Stimulated activated CD4-positive, alpha-beta T cell treated with anti-CD3 and anti-CD28 coated beads, TNF-alpha, amount 100 ng/mL, for 4 hours (primary cell): ENCODE measurements at places on chromosomes 3 and 15.

DNA sequence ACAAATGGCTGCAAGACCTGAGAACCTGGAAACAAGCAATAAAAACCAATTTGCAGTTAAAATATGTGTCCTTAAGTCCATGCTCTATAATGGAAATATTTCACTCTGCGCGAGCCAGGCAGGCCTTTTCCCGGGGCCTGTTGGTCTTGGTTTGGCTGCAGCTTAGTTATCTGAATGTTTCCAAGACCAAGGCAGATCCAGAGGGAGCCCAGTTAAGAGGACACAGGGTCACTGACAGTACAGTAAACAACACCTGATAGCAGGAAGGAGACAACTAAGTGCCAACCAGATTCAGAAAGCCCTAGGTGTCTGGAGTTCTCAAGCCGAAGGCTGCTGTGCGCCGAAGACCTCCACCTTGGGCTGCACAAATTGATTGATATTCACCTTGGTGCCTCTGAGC, 32.8 kb downstream of the THSD4 start:
- no peak for DNase-seq

DNA sequence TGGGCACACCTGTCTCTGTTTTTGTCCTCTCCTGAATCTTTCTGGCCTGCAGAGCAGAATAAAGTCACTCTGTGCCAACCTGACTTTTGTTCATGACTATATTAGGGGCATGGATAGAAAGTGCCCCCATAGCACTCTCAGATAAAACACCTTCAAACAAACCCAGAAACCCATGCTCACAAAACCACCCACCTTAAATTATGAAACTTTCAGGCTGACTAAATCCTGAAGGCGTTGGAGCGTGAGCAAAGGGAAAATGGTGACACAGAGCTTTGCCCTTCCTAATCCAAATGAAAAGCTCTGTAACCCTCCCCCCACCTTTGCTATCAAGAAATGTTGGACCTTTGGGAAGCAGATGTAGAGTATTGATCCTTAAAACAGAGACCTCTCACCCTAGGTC, 138.9 kb downstream of the IGF1R start:
- DNase-seq, result no peak

DNA sequence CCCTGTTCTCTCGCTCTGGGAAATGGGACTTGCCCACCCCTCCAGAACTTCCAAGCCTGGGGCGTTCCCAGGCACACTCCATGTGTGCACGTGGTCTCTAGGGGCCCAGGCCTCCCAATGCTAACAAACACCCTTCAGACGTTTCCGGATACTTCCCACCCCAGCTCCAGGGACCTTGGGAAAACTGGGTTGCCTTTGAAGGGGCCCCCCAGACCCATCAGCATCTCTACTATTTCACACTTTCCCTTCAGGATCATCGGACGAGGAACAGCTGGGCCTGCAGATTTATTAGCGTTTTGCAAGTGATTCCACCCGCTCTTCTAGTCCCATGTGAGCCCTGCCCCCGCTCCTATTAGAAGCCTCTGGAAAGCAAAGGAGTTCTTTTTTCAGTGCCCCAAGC, 63.2 kb downstream of the MAGEF1 start:
- DNase-seq, result no peak

DNA sequence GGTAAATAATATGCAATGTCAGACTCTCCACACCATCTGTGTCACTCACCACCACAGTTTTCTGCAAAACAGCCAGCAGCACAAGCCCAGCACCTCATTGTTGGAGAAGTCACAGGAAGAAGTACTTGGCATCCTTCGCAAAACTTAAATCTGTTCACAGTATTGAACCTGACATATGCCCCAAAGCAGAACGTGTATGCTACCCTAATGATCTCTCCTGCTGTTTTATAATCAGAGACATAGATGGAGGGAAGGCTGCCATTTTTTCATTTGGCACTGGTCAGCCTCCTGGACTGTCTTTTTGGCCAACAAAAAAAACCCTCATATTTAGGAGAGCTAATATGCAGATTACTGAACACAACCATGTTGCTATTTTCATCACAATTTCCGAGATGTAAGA, 1272.9 kb downstream of the ROBO1 start:
- no peak for DNase-seq

- no peak for DNase-seq
These were observed 48.1 kb upstream of the FRMD4B start for GRCh38 chr3:69433969-69434325.

GRCh38 chr15:96349857-96350720, 19.6 kb downstream of the NR2F2 start:
- DNase-seq, result no peak

GRCh38 chr3:138082085-138082991, 33.1 kb downstream of the DZIP1L start:
- no peak for DNase-seq

DNA sequence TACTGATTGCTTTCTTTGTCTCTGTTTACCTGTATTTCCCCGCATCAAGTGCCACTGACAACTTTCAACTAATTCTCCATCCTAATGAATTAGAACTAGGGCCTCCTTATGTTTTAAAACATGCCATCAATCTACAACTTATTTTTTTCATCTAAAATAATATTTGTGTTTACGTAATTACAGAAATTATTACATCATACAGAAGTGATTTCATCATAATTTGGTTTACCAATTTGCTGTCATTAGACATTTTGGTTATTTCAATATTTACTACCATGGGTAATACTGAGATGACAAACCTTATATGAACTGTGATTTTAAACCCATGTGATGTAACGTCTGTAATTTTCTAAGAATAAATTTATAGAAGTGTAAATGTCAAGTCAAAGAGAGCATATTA, 468.0 kb upstream of the IL12A start:
- no peak for DNase-seq

DNA sequence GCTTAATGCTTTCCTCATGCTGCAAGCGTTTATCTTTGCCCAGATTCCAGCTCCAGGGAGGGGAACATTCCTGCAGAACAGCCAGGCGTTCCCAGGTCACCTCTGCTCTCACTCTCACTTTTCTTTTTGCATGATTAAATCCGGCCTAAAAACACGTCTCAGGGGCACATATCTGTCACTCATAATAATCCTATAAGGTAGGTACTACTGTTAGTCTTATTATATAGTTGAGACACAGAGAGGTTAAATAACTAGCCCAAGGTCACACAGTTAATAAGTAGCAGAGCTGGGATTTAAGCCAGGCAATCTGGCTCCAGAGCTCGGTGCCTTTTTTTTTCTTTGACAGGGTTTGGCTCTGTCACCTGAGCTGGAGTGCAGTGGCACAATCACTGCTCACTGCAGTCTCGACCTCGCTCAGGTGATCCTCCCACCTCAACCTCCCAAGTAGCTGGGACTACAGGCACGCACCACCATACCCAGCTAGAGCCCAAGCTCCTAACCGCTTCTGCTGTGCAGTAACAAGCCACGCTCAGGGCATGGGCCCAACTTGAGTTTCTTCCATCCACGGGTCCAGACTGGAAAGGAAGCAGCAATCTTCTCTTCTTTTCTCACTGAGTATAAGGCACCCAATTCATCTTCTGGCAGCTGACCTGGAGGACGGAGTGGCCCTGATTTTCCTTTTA, 96.5 kb downstream of the LIPC start:
- DNase-seq, result no peak

DNA sequence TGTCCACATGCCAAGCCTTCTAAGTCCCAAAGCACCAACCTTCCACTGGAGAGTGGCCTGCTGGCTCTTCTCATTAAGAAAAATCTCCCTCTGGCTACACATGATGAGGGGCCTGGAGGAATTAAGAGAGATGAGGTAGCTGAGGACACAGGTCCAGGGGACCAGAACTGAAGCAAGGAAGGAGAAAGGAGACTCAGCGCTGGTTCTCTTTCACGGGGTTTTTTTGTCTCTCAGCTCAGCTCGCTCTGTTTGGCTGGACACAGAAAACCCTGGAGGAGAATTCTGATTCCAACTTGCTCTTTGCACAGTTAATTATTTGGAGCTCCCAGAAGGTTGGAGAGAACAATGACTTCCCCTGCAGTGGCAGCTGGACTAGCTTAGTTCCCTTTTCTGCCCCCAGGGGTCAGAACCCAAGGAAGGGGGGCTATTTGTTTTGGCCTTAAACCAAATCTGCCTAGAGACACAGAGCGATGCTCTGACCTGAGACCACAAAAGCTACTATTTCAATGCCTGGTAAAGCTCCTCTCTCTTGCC, 507.6 kb downstream of the FHIT start:
- DNase-seq, result no peak

GRCh38 chr3:8443829-8444791, 57.5 kb upstream of the LMCD1 start:
- no peak for DNase-seq

DNA sequence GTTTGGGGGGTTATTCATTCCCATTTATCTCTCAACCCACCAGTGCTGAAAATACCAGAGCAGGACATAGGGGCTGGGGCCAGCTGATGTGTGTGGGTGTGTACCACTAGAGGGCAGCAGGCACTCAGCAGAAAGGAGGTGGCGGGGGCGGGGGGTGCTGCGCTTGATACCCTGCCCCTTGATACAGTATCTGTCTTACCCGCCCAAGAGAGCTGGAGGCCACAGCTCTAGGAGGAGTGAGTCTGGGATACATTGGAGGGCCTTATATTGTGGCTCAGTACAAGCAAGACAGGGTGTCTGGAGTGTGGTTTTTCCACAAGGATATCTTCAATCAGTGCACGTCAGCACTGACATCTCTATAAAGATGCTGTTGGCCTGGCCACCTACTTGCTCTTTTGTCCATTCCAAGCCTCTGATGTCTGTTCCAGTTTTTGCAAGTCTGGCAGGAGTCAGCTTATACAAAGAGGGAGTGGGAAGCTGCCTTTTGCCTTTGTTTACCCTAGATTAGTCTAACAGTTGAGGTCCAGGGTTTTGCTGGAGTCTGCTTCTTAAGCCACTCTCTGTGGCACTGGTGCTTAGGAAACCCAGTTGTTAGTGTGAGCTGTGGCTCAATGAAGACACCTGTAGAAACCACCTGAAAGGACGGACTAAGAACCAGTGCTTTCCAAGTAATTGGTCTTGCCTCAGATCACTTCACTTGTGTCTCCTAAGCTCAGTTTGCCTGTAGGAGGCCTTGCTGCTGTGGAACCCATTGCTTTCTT, 1.5 kb upstream of the RBM15B start:
- no peak for DNase-seq
